ENCODE measurements at places on chromosomes 1 and 21.

DNA sequence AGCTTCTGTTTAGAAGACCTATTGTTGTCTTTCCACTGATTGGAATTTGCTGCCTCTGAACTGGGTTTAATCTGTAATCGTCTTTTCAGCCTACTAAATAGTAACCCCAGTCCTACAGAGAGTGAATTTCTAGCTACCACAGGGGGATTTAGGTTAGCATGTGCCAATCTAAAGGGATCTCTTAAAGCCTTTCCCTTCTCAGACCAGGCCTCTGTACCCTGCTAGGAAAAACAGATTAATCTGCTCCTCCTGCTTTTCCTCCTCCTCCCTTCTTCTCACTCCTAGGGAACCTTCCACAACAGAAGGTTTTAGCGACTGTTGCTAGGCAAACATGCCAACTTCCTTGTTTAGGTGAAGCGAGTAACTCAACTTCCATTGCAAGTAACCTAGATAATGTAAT, 1.3 kb upstream of the RC3H1 start:
- no peak for DNase-seq

- DNase-seq, result no peak
These were observed 299.1 kb downstream of the HHAT start for GRCh38 chr1:210627755-210628154.

DNA sequence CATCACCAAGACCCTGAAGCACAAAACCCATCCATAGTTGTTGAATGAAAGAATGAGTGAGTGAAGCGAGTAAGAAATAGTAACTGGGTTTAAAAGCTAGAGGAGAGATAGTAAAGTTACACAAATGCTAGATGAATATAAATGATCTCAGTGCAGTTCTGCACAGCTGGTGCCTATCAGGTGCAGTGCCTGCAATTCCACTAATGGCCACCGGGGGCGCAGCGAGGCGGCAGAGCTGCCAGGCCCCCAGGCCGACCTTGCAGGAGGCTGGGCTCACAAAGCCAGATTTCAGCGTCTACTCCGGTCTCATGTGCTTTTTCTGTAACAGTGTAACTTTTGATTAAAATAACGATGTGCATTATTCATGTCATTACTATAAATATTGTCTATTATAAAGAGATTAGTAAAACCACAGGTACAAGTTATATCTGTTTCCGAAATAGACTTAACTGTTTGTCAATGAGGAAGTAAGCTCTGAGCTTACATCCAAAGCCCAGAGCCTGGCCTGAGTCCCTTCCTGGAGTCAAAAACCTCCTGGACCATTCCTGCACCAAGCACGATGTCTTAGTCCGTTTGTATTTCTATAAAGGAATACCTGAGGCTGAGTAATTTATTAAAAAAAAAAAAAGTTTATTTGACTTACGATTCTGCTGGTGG, 477.6 kb downstream of the NPHP4 start:
- peak; percentile 51 for DNase-seq

- peak; percentile 66 for DNase-seq
These were observed 595 bp downstream of the EXOC8 start for GRCh38 chr1:231337043-231337471.

DNA sequence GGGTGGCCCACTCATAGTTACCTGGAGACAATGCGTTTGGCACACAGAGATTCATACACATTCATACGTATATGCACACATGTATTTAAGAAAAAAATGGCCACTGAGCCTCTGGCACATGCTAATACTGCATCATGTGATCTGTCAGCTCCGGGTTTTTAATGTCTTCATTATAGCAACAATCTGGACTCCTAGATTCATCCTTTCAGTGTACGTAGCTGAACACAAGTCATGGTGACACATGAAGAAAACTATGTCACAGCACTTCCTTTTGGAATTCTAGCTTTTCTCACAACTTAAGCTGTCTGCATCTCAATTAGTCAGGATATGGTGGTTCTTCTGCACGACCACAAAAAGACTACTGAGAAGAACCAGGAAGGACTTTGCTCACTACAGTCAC, 24.7 kb downstream of the HSF2BP start:
- DNase-seq, result no peak

DNA sequence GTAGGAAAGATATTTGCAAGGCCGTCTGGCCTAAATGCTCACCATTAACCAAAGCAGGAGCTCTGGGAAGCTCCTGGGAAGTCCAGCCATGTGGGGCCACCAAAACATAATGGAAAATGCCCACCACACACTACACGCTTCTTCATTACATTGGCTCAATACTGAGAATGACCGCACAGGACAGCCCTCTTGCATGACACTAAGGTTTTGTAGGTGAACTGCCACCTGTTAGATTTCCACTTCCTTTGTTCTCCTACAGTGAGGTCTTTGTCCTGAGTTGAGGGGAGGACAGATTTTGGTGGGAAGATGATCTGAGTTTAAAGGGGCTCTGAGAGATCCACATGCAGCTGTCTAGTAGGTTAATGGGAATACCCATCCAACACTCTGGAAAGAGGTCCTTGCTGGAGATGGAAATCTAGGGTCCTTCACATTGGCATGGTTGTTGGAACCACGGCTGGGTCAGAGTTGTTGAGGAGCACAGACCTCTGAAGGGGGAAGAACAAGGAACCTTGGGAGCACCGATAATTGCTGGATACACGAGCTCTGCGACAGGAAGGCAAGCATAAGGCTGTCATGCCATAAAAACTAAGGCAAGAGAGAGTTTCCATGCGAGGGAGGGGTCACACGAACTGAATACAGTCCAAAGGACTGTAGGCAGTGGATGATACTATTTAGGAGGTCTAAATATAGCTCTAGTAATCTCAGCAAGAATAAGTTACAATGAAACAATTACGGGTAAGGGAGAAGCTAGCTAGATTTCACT, 105.5 kb upstream of the IRF2BP2 start:
- no peak for DNase-seq

DNA sequence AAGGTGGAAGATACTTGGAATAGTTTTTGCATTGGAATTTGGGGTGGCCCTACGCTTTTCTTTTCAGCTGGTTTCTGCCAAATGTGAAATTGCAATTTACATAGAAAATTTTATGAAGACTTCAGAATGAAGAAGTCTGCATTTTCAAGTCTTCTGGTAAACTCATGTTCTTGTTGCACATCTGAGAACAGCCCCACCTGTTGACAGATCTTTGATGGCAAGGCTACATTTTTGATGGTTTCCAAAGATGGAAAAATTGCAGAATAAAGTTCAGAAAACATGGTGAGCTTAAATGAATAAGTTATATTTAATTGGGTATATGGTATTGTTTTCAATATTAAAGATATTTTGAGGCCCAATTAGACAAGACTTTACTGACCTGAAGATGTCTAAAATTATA, 25.4 kb downstream of the OLFM3 start:
- DNase-seq, result no peak

DNA sequence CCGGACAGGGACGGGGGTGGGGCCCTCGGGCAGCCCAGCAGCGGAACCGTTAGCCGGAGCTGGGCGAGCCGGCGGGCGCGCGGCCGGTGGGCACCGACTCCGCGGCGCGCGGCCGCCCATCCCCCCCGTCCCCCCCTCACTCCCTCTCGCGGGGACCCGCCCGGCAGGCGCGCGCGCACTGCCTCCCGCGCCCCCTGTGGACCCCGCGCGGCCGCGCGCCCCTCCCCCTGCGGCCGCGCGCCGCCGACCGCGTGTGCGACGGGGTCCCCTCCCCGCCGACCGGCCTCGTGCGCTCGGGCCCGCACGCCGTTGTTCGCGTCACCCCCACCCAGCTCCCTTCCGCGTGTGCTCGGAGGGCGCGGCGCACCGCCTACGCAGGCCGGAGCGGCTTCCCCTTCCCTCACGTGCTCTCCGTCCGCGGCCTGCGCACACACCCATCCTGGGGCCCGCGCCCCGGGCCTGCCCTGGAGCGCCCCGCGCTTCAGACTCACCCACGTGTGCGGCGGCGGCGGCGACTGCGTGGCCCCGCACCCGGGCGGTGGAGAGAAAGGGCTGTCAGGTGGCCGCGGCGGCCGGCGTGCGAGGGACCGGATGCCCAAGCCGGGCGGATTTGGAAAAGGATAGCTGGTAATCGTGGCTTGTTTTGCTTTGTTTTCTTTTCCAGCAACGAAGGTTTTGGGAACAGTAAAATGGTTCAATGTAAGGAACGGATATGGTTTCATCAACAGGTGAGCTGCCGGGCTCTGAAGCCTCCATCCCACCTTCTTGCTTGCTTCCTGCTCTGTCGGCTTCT, 717 bp downstream of the YBX1 start:
- peak; percentile 68 for DNase-seq

DNA sequence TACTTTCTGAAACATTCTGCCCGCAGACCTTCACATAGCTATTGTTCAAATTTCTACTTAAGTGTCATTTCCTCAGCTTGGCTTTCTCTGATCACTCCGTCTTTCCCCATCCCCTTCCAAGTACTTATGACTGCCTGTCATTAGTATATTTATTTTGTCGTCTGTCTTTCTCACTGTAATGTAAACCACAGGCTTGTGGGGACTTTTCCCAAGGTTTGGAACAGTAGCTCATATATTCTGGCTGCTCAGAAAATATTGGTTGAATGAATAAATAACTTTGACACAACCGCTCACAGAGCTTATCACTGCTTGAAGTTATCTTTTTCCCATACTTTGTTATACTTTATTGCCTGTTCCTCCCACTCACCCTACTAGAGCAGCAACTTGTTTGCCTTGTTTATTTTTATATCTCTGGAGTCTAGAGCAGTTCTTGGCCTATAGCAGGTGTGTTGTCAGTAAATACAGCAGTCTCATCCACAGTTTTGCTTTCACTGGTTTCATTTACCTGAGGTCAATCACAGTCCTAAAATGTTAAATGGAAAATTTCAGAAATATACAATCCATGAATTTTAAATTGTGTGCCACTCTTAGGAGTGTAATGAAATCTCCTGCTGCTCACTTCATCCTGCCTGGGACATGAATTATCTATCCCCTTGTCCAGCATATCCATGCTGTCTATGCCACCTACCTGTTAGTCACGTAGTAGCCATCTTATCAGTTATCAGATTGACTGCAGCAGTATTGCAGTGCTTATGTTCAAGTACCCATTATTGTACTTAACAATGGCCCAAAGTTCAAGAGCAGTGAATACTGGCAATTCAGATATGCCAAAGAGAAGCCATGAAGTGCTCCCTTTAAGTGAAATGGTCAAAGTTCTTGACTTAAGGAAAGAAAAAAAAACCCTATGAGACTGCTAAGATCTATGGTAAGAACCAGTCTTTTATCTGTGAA, 2.4 kb upstream of the CNIH4 start:
- DNase-seq, result no peak

- DNase-seq, result peak; percentile 46
These were observed 256.5 kb upstream of the TMEM51 start for GRCh38 chr1:14897080-14897449.

DNA sequence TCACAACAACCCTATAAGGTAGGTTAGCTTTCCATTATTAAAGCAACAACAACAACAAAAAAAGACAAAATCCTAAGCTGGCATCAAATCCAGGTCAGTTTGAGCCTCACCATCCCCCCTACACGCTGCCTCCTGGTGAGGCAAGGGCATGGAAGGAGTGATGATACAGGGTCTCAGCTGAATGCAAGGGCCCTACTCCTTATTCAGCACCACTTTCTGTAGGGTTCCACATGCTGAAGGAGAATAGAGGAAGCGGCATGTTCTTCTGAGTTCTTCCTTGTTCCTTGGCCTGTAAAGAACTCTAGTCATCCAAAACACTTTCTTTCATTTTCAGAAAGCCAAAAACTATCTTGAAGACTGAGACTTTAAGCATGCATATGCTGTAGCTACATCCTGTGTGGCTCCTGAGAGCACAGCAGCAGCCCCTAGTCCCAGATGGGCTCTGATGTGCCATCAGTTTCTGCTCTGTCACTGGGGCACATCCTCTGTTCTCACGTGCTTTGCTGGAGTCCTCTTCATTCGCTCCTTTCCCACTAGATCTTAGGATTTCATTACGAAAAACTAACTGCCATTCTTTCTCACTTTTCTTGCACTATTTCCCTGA, 6.2 kb downstream of the ILDR2 start:
- no peak for DNase-seq

DNA sequence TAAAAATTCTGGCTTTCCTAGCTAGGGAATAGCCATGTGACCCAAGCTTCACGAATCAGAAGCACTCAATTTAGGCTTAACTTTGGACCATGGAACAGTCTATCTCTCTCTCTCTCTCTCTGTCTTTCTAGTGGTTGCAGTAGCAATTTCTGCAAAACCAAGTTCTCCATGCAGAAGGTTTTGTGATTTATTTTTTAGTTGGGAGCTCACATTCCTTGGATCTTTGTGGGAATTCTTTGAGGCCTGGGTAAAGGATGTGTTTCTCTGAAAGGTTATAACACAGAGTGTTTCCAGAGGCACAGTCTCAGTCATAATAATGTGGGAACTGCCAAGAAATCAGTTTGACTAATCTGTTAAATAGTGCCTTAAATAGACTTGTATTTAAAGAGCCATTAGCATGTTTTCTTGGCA, 112.3 kb upstream of the COL11A1 start:
- no peak for DNase-seq

- DNase-seq, result no peak
These were observed 15.6 kb downstream of the WNT4 start for GRCh38 chr1:22127248-22127647.

- DNase-seq, result no peak
These were observed 207.3 kb downstream of the LHX8 start for GRCh38 chr1:75341537-75341936.

DNA sequence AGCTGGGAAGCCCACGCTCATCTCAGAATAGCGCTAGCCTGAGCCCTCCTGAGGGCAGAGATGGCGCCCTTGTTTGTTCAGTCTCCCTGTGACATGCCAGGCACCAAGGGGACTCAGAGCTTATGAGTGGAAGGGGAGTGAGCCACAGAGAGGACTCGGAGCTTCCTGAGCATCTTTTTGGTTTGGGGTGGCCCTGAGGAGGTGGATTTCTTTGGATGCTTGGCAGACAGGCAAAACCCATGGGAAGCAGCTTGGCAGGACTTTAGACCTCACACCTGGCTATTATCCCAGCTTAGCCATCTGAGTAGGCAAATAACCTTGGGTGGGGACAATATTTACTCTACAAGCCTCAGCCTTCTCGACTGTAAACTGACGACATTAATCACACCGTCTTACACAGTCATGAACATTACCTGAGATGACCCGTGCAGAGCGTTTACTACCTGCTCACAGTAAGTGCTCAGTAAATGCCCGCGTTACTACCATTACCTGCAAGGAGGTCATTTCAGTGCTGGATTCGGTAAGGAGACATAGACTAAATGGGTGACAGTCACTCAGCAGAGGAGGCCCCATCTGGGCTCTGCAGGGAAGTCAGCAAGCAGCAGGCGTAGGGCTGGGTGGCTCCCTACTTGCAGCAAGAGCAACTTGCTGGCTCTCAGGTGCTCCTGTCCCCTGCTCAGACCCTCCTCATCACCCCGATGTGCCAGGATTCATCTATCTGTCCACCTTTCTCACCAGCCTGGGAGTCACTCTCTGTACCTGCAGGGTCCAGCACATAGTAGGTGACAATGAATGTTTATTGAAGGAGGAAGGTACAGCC, 54.9 kb downstream of the KLHDC7A start:
- peak; percentile 55 for DNase-seq

DNA sequence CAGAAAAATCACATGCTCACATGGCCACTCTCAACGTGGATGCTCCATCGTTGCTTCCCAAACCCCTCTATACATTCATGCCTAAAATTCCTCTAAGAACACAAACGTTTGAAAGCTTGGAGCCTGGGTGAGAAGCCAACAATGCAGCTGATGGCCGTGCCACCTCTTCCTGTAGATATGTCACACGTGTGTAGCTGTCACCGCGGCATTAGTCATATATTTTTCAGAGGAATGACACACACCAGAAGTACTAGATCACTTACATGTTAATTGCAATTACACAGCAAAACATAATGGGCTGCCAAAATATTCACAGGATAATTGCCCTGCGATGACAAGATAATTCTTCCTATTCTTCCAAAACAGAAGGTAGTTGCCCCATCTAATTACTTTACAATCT, 112.7 kb upstream of the BACE2 start:
- no peak for DNase-seq

GRCh38 chr1:145962157-145963102, 1.9 kb downstream of the ANKRD34A start:
- DNase-seq, result no peak

Measured in pancreas (tissue), 10 donors.